Heart right ventricle (tissue), 16 donors: ENCODE measurements at places on chromosomes 16 and 17. TPM values are rescaled to one million over a fixed set of nuclear protein-coding genes. Genes with fewer than 3 reads are reported as not detected.

DNA sequence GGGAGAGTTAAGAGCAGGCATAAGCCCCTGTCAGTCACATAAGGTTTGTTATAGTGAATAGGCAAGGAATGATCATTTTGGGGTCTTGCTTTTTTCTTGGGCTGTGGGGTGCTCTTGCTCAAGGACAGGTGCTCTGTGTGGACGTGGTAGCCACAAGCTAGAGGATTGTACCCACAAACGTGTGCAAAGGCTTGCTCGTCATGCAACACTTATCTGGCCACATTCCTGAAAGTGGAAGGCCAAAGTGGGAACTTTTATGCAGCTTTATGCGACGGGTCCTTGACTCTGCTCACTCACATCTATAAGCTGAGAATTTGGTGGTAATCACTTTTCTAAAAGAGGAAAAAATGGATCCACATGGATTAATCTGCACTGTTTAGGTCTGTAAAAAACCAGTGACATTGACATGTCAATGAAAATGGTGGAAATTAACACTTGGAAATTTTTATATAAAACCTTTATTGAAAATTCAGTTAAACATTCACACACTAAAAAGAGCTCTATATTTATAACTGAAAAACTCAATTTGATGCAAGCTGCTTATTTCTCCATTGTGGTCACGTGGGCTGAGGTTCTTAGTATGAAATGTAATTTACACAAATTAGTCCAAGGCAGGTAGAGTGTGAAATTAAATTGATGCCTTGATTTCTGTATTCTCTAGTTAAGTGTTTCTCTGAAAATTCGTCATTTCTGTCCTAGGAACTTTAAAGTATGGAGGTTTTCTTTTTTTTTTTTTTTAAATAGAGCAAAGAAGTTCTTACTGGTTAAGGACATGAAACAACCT lies 162.3 kb downstream of the MSI2 start:
- no peak for DNase-seq

DNA sequence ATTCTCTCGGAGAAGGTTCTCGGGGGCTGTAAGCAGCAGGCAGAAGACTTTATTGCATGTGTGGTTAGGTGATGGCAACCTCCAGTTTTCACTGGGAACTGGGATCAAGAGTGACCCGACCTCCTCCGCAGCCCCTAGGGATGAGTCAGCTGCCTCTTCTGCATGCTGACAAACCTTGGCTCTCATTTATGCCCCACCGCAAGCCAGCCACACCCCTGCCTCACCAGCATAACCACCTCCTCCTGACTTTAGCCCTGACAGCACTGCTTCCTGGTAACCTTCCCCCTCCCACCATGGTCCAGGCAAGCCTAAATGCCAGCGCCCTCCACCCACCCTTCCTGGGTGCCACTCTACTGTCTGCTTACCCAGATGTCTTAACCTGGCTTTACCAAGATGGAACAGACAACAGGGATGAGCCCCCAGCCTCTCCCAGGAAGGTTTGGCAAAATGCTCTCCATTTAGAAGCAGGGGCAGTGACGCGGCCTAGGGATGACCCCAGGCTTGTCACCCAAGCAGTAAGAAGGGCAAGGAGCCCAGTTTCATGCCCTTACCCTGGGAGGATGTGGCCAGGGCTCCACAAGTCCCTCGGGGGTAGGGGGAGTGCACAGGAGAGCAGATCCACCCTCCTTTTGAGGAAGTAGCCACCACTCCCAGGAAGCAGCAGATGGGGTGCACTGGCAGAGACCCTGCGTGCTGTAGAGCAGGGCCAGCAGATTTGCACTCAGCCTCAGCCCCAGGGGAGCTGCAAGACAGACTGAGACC lies 73.5 kb downstream of the GOSR1 start:
- no peak for DNase-seq

Gene KRT24
- not detected for polyA plus RNA-seq

Gene ASB16
- polyA plus RNA-seq: 0.64 TPM

Gene KRTAP4-1
- not detected for polyA plus RNA-seq

DNA sequence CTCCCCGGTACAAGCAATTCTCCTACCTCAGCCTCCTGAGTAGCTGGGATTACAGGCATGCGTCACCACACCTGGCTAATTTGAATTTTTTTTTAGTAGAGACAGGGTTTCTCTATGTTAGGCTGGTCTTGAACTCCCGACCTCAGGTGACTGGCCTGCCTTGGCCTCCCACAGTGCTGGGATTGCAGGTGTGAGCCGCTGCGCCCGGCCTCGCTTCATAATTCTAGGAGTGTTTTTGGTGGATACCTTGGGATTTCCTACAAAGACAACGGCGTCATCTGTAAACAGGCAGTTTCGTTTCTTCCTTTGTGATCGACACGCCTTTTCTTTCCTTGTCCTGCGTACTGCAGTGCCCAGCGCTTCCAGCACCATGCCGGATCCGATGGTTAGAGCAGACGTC lies 60.9 kb upstream of the GNG13 start:
- no peak for DNase-seq

Gene PRKCA
- polyA plus RNA-seq: 2.5 TPM

Gene NPIPA8
- polyA plus RNA-seq: 0.03 TPM

Gene GRB7
- 2.9 TPM for polyA plus RNA-seq

- no peak for DNase-seq
Observed at GRCh38 chr17:44386182-44386525, 3.3 kb downstream of the ITGA2B start.

DNA sequence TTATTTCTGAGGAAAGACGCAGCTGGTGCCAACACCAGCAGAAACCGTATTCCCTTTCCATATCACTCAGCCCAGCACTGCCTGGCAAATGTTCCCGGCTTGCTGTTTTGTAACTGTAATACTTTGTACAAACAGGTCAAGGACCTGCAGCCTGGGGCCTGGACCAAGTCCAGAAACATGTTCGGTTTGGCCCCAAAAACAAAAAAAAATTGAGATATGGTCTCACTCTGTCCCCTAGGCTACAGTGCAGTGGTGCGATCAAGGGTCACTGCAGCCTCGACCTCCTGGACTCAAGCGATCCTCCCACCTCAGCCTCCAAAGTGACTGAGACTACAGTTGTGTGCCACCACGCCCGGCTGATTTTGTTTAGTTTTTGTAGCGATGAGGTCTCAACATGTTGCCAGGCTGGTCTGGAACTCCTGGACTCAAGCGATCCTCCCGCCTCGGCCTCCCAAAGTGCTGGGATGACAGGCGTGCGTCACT lies 1.2 kb downstream of the HAGH start:
- no peak for DNase-seq

DNA sequence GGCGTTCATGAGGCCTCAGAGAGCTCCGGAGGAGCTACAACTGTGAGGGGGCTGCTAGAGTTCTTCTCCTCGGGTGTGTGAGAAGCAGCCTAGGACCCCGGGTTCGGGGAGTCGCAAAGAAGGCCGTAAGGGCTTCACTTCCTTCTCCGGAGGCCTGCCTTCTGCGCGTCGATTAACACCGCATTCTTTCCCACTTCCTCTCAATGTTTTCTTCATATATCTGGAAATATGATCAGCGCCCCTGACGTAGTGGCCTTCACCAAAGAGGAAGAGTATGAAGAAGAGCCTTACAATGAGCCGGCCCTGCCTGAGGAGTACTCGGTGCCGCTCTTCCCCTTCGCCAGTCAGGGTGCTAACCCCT lies 449 bp downstream of the SMCR8 start:
- no peak for DNase-seq

- no peak for DNase-seq
Observed at GRCh38 chr16:84959784-84960417, 51.4 kb downstream of the ZDHHC7 start.

GRCh38 chr16:31700530-31701388 lies 172.8 kb upstream of the ZNF267 start:
- DNase-seq: peak; percentile 81

Gene KRT12
- polyA plus RNA-seq: not detected

Gene TBC1D28
- polyA plus RNA-seq: not detected

Gene CACNG3
- not detected for polyA plus RNA-seq

Gene CACNG4
- polyA plus RNA-seq: not detected

GRCh38 chr17:17110520-17110919 lies 68.3 kb downstream of the MPRIP start:
- DNase-seq: no peak

GRCh38 chr17:48209973-48210372 lies 102.4 kb downstream of the SNX11 start:
- DNase-seq: no peak

Gene CCL5
- polyA plus RNA-seq: 1.8 TPM

GRCh38 chr17:21214015-21214776 lies at the start of gene TMEM11:
Gene TMEM11, minus strand, starts transcription at chr17:21214161. Its CDS starts 9 bp downstream, at chr17:21214152.
- DNase-seq: peak; percentile 97

- DNase-seq: no peak
Observed at GRCh38 chr17:82839617-82840292, at the start of gene ZNF750. Gene ZNF750, minus strand, starts transcription at chr17:82840022. Its CDS starts 7,568 bp downstream, at chr17:82832454.

Gene CFAP97D1
- not detected for polyA plus RNA-seq

DNA sequence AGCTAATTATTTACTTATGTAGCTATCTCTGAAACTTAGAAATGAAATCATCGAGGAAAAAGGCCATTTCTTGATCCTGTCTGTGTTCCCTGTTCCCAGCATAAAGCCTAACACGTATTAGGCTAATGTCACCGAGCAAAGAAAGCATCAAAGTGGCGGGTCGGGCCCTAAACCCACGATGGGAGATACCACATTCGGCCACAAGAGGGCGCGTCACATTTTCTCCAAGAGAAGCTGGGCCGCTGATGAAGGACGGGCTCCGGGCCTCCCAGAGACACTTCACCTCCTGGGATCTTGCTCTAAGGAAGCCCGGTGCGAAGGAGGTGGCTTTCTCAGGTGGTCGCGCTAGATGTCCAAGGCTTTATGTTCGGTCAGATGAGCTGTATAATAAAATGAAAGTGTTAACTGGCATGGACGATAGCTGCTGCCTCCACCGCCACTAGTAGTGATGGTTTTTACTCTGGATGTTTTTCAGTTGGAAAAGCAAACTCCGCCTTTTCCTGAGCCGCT lies 853 bp upstream of the PDK2 start:
- DNase-seq: peak; percentile 92

GRCh38 chr16:73553941-73554660 lies 506.2 kb upstream of the ZFHX3 start:
- DNase-seq: no peak

- DNase-seq: peak; percentile 80
Observed at GRCh38 chr17:45948881-45949624, 50.0 kb upstream of the STH start.

Gene CDC27
- 21.3 TPM for polyA plus RNA-seq

Gene HSPB9
- 0.29 TPM for polyA plus RNA-seq

- DNase-seq: no peak
Observed at GRCh38 chr16:56278196-56278855, 87.0 kb downstream of the GNAO1 start.

Gene HELZ
- 2.4 TPM for polyA plus RNA-seq

DNA sequence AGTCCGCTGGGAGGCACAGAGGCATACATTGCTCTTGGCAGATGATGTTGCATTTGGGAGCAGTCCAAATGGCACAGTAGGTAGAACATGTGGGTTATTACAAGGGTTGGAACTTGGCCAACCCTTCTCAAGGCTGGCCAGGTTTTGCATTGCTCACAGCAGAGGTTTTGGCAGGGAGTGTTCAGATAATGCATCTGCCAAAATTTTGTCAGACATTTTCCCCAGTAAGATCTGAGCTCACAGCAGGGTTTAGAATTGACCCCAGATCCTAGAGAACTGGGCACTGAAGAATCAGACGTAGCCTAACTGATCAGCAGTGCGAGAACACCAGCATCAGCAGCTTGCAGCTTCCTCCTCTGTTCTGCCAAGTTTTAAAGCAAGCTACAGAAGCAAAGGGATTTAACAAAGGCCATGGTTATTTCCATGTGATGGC lies 468.8 kb upstream of the KIF2B start:
- DNase-seq: no peak

Gene KRT35
- polyA plus RNA-seq: not detected

DNA sequence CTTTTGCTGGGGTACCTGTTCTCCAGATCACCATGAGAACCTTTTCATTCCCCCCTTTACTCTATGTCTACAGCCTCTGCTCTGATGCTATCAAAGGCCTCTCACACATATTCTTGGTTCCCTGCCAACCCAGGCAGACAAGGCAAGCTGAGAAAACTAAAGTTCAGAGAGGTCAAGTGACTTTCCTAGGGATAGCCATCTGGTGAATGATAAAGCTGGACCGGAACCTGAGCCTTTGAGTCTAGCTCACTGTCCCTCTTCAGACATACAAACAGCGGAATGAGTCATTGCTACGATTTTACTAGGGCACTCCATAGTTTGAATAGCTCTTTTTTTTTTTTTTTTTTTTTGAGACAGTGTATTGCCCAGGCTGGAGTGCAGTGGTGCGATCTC lies 73.3 kb downstream of the XYLT1 start:
- no peak for DNase-seq

Gene ETV4
- polyA plus RNA-seq: 0.59 TPM

Gene NPIPB6
- 0.12 TPM for polyA plus RNA-seq

DNA sequence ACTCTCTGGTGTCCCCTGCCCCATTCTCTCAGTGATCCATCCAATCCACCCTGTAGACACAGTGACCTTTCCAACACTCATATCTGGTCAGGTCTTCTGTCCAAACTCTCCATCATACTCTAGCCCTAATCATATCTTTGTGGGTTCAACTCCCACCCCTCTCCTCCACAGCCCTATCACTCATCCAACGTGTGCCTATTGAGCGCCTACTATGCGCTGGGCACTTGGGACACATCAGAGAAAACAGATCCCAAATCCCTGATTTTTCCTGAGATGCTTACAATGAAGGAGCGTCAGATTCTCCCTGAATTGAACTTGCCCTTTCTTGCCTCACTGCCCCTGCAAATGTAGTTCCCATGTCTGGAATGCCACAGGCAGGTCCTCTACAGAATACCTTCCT lies 1.8 kb downstream of the DCTPP1 start:
- no peak for DNase-seq

DNA sequence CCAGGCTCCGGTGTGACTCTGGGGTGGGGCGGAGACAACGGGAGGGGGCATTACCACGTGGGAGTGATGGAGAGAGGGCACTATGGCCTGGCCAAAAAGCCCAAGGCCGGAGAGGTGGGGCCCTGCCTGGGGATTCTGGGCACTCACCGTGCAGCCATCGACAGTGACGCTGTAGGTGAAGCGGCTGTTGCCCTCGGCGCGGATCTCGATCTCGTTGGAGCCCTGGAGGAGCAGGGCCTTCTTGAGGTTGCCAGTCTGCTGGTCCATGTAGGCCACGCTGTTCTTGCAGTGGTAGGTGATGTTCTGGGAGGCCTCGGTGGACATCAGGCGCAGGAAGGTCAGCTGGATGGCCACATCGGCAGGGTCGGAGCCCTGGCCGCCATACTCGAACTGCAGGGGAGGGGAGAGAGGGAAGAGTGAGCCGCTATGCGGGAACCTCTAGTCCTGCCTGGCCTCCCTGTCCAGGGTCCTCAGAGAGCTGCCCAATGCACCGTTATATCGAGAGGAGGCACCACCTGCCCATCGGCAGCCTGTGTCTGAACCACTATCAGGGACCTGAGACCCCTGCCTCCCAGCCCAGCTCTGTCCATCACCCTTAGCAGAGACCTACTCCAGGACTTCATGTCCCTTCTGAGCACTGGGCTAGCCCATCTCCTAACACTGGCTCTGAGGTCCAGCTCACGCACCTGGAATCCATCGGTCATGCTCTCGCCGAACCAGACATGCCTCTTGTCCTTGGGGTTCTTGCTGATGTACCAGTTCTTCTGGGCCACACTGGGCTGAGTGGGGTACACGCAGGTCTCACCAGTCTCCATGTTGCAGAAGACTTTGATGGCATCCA lies 15.6 kb downstream of the COL1A1 start:
- no peak for DNase-seq

Gene SLC16A5
- polyA plus RNA-seq: 3.6 TPM

Gene CCDC144A
- polyA plus RNA-seq: 2.2 TPM

GRCh38 chr16:57266531-57267260 lies 17.8 kb downstream of the PLLP start:
- no peak for DNase-seq

Gene CHST4
- not detected for polyA plus RNA-seq

GRCh38 chr17:49637050-49637449 lies 40.8 kb downstream of the SPOP start:
- no peak for DNase-seq

Gene DHODH
- 7.0 TPM for polyA plus RNA-seq

Gene ST6GALNAC2
- 4.5 TPM for polyA plus RNA-seq
